ENCODE measurements at places on chromosomes 5 and 9.

- DNase-seq, result no peak
These were observed 1.2 kb downstream of the NSD1 start for GRCh38 chr5:177134697-177135225.

DNA sequence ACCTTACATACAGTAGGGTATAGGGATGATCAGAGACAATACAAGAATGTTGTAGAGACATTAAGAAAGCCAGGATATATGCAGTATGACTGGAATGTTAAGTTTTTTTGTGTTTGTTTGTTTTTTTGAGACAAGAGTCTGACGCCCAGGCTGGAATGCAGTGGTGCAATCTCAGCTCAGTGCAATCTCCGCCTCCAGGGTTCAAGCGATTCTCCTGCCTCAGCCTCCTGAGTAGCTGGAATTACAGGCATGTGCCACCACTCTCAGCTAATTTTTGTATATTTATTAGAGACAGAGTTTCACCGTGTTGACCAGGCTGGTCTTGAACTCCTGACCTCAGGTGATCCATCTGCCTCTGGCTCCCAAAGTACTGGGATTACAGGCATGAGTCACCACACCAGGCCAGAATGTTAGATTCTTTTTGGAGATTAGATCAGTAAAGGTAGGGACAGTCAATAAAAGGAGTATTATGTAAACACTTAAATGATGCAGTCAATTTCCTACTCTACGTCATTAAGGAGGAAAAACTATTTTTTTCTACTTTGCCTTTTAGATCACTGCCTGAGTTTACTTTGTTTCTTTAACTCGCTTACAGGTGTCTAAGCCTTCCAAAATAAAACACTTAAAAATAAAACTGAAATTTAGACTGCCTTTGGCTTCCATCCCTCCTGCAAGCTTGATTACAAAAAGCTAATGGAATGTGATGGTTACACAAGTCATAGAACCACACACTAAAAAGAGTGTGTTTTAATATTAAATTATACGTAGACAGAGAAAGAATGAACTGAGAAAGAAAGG, 6.8 kb upstream of the HNRNPA0 start:
- peak; percentile 15 for DNase-seq

DNA sequence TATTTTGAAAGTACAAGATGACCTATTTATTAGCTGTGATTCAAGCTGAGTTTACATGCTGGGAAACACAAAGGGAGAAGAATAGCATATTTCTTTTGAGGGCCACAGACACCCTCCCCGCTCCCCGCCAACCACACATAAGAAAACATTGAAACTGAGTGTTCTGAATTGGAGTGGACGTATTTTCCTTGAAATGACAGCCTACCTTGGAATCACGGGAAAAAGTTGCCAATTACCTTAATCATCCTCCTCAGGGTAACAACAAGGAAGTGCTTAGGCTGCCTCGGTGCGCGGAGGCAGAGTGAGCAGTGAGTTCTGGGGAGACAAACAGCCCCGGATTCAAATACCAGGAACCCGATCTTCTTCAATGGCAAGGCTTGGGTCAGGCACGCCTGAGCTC, 31.4 kb downstream of the CFAP77 start:
- DNase-seq, result no peak

- no peak for DNase-seq
These were observed 8.6 kb upstream of the GLIS3 start for GRCh38 chr9:4308482-4308881.

DNA sequence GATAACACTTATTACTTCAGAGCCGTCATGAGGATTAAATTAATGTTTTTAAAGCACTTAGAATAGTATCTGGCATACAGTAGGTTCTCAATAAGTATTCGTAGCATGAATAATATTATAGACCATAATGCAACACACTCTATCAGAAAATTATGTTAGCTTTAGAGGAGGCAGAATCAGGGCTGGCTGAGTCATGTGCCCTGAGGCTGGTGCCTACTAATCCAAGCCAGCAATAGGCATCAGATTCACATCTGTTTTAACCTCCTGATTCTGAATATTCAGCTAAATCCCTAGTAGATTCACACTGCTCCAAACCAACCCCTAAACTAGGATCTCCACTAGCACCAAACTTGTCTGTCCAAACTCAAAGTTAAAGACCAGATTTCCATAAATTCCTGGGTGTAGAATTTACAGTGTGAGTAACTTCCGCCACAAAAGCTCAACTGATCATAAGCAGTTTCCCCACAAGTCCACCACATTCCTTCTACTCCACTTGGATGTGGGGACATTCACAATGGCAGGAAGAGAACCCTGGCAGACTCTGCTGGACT, 170.0 kb upstream of the DAPK1 start:
- DNase-seq, result no peak

DNA sequence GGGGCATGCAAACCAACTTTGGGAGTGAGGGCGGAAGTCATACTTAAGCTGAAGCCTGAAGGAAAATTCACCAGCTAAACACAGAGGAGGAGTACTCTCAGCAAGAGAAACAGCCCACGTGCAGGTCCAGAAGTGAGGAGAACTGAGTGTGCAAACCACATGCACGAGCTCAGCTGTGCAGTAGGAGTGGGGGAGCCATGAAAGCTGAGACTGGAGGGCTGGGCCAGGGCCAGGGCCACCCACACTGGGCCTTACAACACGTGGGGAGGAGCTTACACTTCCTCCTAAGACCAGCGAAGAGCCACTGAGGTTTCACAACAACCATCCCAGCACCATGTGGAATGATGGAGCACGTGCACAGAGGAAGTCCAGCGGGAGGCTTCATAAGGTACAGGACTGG, 9.3 kb upstream of the WWC1 start:
- DNase-seq, result peak; percentile 56
